ENCODE measurements at places on chromosomes 3 and 15.

GRCh38 chr3:96480881-96481280 is 333.5 kb upstream of the EPHA6 start:
- DNase-seq, result no peak

GRCh38 chr15:63291507-63291906 is 14.1 kb downstream of the APH1B start:
- DNase-seq, result no peak

DNA sequence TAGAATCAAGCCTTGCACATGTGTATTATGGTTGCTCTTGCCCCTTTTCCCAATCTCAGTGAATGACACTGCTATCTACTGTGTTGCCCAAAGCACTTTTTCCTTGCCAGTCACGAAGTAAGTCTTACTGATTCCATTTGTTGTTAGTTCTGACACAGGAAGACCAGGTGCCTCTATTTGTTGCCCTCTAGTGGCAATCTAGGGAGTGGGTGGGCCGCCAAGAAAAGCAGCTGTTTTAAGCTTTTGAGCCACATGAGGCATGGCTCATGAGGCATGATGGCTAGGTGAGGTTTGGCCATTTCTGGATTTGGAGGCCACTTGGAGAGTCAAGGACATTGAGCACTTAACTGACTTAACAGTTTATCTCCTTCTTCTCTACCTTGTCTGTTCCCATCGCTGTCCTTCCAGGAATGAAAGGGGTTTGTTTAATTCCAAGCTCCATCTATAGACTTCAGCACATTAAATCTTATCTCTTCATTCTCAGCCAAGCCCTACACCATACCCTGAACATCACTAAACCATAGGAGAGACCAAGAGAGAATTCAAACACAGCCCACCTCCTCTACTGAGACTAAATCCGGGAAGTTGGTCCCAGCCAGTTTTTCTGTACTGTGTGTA is 103.1 kb downstream of the HCN4 start:
- no peak for DNase-seq

- DNase-seq, result no peak
Measured at GRCh38 chr3:152497457-152497856, 228.7 kb downstream of the MBNL1 start.

GRCh38 chr3:34183611-34184340 is 385.3 kb downstream of the PDCD6IP start:
- no peak for DNase-seq

GRCh38 chr15:73005032-73005431 is 47.2 kb upstream of the NEO1 start:
- DNase-seq, result no peak
